ENCODE measurements at places on chromosomes 12 and 14.

DNA sequence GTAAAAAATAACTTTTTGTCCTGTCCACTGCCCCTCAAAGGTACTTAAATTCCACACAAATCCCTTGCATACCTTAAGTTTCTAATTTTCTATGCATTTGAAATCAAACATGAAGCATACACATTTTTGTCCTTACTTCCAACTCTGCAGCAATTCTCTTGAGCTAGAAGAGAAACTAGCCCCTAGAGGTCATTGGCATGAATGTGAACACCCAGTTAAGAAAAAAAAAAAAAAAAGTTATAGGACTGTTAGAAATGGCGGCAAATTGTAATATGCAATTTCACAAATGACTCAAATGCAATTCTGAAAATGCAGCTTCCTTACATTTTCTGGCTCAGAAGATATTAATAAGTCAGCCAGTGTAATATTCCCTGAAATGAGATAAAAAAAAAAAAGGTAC lies 4.6 kb upstream of the ESR2 start:
- DNase-seq, result no peak

DNA sequence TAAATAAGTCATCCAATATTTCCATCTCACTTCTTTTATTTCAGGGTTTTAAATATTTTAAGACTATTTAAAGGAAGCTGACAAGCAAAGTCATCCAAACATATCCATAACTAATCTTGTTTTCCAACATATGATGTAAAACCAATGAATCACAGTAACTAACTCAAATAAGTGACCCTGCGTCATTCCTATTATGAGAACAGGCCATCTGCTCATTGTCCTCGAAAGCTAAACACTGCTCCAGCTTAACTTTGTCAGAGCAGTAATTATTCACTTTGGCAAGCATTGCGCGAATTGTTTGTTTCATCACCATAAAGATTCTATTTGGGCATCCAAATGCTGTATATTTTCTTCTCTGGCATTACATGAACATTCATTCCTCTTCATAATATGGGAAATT lies 99.1 kb downstream of the CAPZA3 start:
- DNase-seq, result no peak

GRCh38 chr12:56954057-56954957 lies 3.1 kb downstream of the RDH16 start:
- DNase-seq, result no peak

- no peak for DNase-seq
These were observed 7.0 kb upstream of the RASSF3 start for GRCh38 chr12:64603183-64603841.

- no peak for DNase-seq
These were observed 5.3 kb downstream of the GABARAPL1 start for GRCh38 chr12:10218021-10218420.

DNA sequence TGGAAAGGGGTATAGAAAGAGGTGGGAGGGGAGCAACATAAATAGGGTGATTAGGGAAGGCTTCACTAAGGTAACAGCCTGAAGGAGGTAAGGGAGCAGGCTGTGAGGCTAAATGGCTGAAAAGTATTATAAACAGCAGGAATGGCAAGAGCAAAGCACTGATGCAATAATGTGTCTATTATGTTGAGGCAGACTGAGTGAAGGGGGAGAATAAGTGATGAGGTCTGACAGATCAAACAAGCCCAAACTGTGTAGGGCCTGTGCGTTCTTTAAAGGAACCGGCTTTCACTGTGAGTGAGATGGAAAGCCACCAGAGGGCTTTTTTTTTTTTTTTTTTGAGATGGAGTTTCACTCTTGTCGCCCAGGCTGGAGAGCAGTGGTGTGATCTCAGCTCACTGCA lies 6.7 kb upstream of the VCPKMT start:
- DNase-seq, result no peak

DNA sequence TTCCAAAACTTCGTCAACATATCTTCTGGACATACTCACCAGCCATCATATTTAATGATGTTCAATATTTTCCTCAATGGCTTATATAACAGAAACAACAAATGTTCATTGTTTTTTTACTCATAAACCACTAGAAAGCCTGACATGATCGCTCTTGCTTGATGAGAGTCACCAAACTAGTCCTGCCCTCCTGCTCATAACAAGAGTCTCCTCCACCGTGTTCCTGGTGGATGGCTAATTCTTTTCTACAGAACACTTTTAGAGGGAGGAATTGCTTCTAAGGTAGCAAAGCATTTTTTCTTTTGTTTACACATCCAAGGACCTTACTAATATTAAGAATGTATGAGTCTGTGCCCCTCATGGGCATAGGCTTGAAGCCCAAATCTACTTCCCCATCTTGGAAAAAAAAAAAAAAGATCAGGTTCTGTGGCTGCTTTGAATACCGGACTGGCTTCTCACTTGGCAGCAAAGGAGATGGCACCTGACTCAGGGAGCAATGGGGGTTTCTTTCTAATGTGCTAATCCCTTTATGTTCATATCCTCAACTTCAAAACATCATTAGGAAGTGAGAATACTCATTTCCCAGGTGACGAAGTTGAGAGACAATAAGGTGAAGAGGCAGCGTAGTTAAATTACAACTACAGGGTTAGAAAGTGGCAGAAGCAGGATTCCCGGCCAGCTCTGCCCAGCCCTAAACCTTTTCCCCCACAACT lies 188.8 kb downstream of the EPS8 start:
- DNase-seq, result peak; percentile 37

- DNase-seq, result no peak
These were observed 39.7 kb downstream of the FOS start for GRCh38 chr14:75318353-75318752.

DNA sequence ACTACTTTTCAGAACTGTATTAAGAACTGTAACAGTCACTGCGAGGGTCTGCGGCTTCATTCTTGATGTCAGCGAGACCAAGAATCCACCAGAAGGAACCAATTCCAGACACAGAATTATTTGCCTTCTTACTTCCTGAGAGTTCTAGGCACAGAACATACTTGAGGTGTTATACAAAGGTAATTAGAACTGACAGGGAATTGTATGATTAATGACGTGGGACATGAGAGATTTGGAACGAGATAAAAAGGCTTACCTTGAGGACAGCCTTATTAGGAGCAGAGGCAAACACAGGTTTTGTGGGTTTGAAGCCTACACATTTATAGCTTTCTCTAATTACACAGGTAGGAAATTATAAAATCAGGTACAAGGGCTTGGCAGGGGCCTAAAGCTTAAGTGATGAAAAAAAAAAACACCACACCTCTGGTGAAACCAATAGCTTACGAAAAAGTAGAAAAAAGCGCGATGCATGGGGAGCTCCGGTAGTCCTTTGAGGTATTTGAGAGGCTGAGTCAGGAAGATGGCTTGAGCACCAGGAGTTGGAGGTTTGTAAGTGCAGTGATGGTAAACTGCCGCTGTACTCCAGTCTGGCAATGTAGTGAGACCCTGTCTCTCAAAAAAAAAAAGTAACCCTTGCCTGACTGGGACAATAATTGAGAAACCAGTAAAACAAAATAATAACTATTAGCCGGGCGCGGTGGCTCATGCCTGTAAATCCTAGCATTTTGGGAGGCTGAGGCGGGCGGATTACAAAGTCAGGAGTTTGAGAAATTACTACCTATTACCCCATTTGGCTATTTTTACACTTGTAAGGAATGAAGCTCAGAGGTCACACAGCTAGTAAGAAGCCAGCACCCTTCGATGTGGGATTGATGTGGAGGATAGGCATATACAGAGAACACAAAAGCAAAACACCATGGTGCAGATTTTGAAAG lies 795 bp upstream of the ACOT2 start:
- DNase-seq, result peak; percentile 16

GRCh38 chr14:55805250-55805649 lies 225.2 kb downstream of the KTN1 start:
- DNase-seq, result no peak

- no peak for DNase-seq
These were observed 300.1 kb downstream of the C12orf50 start for GRCh38 chr12:87728931-87729593.

DNA sequence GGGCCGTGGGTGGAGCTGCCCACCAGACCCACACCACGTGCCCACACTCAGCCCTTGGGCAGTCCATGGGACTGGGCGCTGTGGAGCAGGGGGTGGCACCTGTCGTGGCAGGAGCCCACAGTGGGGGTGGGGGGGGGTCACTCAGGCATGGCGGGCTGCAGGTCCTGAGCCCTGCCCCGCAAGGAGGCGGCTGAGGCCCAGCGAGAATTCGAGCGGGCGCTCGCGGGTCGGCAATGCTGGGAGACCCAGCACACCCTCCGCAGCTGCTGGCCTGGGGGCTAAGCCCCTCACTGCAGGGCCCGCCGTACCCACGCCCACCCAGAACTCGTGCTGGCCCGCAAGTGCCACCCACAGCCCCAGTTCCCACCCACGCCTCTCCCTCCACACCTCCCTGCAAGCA lies 132.6 kb upstream of the GARIN2 start:
- no peak for DNase-seq

DNA sequence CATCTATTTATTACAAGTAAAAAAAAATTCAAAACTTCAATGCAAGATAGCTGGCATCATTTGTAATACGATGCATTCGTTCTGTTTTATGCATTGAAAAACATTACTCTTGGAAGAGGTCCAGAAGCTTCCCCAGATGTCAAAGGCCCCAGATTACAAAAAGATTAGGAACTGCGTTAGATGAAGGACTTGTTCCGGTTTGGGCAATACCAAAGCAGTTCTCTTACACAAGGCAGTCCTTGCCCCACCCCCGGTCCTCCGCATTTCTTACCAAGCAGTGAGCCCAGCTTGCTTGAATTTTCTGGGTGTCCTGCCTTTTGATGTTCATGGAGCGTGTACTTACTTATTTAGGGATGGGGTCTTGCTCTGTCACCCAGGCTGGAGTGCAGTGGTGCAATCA lies 4.8 kb upstream of the HVCN1 start:
- DNase-seq, result no peak

DNA sequence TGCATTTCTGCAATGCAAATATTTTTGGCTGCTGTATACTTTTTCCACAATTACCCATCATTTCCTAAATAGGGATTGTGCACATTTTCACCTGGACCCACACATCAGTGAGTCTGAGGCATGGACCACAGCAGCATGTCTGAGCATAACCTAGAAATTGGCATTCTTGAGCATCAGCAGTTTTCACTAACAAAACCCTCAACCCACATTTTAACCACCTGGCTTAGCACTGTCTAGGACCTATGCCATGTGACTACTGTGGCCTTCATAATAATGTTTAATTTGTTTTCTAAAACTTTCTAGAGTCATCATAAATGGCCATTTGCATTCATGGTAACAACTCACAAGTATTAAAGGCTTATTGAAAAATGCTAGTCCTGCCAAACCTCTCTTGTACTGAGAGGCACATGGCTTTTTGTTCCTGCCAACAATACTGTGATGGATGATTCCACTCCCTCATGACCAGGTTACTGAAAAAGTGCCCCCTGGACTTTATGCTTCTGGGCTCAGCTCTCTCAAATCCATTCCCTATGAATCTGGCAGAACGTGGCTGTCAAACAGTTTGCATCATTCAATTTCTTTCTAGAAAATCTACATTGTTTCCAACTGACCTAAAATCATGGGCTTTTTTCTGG lies 240.0 kb downstream of the MDGA2 start:
- no peak for DNase-seq

DNA sequence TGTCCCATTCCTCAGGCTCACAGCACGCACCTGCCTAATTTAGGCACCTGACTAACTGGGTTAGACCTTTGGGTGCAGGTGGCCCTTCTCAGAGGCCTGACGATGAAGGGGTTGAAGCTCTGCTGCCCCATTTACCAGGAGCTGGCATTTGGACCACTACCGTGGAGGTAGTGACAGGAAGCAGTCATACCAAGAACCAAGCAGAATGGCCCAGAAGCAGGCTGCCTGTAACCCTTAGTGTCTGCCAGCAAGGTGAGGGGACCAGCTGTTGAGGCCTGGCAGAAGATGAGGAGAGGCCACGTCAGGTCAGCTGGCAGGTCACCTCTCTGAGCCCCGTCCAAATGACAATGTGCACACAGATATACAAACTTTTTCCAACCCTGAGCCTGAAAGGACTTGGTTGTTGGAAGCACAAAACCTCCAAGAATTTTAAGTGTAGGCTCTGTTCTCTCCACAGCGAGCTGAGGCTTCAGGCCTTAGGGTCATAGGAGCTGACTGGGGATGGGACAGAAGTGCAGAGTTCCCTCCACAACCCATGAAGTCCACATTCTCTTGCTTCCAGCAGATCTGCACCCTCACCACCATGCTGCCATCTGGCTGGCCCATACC lies 23.1 kb downstream of the VASH1 start:
- no peak for DNase-seq

GRCh38 chr12:57781244-57781643 lies 1.3 kb upstream of the TSFM start:
- no peak for DNase-seq

DNA sequence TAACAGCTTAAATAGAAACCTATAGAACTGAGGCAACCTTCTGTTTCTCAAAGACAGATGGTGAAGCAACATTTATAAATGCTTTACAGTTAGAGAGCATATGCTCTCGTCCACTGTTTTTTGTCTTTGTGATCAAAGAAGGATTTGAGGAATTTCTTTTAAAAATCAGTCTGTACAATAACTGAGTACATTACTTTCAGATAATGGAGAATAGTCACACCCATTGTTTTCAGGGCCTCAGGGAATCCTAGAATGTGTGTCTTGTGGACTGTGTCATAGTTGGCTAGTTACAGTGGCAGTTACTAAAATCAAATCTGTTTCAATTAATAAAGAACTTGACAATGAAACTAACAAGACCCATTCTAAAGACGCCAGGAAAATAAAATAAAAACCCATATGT lies 107.9 kb downstream of the PRKCH start:
- DNase-seq, result no peak

- peak; percentile 50 for DNase-seq
These were observed 20.6 kb upstream of the SNRPF start for GRCh38 chr12:95838125-95838524.

GRCh38 chr14:84988357-84988756 lies 541.6 kb upstream of the FLRT2 start:
- no peak for DNase-seq

DNA sequence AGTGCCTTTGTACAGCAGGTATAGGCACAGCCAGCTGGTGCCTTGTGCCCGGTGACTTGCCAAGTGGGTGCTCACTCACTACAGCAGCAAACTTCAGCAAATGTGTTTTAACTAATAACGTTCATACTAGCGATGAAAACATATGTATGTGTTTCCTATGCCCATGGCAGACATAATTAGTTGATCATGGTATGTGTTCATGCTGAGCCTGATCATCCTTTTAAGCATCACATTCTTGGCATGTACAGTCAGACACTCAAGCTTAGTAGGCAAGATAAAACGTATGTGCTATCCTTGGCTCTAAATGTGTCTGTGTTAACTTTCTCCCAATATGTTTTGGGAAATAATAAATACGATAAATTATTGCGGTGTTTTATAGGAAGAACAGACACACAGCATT lies 55.6 kb downstream of the RASSF8 start:
- DNase-seq, result no peak

- peak; percentile 91 for DNase-seq
These were observed 327.2 kb downstream of the RAD51B start for GRCh38 chr14:68146818-68147217.

GRCh38 chr12:116266168-116266601 lies 11.3 kb downstream of the MED13L start:
- peak; percentile 38 for DNase-seq

DNA sequence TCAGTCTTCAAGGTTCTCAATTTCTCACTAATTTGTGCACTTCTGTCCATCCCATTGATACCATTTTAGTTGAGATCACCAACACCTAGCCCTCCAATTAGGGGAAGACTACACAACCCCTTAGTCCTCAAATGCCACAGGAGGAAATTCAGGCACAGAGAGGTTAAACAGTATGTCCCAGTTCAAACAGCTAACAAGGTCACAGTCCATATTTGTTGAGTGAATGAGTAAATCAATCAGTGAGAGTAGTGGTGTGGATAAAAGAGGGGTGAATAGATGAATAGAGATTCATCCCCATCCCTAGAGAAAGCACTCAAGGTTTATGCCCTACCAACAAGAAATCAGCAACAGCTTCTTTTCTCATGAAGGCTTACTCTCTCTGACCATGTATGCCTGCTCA lies 94.2 kb upstream of the RIC8B start:
- DNase-seq, result no peak
